Mesenteric fat pad (tissue), 1 donor: ENCODE measurements at places on chromosomes 13 and 19. TPM values are rescaled to one million over a fixed set of nuclear protein-coding genes. Genes with fewer than 3 reads are reported as not detected.

DNA sequence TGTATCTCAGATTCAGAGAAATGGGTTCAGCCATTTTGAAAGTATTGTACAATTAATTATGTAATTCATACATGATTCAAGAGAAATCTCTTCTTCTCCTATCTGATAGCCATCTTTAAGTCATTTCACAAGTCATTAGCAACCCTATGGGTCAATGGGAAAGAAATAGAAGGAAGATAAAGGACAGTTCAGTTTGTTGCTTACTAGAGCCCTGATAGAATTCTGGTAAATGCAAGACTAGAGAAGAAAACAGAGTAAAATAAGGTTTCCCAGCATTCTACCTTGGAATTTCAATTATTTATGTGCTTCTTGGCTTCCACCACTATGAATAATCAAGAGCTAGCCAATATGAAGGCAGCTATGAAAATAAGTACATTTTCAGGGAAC lies 117.7 kb downstream of the LHFPL6 start:
- DNase-seq = no peak

DNA sequence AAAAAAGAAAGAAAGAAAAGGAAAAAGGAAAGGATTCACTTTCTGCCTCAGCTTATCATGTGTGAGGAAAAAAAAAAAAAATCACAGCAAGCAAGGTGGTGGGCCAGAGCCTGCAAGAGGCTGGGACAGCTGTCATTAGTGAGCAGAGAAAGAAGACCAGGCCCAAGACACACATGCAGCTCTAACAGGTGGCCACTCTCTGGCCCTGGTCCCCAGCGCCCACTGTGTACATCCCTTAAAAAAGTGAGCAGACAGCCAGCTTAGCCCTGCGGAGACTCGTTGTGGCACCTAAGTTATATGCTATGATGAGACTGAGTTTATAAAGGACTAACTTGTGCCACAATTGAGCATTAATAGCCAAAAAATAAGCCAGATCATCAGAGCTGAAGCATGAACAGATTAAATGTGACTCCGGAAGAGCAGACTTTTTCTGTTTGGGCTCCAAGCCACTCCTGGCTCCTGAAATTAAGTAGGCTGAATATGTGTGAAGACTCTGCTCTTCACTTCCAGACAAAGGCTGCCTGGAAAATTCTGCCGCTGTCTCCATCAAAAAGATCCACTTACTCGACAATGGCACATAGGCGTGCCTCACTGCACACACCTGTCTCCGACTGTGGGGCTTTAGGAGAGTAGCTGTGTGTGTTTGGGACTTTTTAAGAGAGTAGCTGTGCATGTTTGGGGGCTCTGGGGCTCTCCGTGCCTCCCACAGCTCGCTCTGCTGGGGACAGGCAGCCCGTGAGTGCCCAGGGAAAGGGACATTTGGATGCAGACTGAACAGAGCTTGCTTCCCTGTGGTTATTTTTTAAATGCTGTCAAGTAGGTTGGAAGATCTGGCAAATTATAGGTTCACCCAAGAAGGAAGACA lies 55.0 kb downstream of the LATS2 start:
- DNase-seq = peak; percentile 78

DNA sequence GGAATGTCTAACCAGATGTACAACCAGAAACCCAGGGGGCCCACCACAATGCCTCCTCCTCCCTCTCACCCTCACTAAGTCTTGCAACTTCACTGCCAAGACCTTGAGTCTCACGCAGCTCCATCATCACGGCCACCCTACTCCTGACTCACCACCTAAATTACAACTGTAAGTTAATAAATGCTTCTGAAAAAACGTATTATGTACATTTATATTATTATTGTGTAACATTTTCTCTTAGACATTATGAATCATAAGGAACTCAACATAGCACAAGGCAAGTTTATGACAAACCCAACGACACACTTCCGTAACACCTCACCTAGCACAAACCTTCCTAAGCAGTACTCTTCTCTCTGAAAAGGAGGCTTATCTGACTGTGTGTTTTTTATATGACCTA lies 20.7 kb downstream of the MIPEP start:
- DNase-seq = no peak

GRCh38 chr19:12924621-12925310 lies 5.7 kb upstream of the SYCE2 start:
- no peak for DNase-seq

DNA sequence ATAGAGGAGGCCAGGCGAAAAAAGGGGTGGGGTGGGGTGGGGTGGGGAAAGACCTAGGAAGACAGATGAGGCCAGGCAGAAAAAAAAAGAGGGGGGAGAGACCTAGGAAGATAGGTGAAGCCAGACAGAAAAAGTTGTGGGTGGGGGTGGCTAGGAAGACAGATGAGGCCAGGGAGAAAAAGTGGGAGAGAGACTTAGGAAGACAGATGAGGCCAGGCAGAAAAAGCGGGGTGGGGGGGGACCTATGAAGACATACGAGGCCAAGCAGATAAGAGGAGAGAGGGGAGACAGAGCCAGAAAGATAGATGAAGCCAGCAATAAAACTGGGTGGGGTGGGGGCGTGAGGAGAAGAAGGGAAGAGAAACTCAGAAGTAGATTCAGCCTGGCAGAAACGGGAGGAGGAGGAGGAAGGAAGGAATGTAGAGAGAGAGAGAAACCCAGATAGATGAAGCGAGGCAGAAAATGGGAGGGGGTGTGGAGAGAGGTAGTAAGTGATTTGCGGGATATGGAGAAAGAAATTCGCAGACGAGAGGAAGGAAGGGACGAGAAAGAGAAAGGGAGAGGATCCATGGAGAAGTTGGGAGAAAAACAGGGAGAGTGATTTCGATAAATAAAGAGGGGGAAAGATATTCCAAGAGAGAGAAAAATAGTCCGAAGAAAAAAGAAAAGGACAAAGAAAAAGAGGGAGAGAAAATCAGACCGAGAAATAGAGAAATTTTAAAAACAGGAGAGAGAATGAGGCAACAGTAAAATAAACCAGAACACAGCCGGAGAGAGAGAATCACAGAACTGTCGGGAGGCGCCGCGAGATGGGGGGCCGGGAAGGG lies 12.2 kb upstream of the CACNG6 start:
- DNase-seq = no peak

DNA sequence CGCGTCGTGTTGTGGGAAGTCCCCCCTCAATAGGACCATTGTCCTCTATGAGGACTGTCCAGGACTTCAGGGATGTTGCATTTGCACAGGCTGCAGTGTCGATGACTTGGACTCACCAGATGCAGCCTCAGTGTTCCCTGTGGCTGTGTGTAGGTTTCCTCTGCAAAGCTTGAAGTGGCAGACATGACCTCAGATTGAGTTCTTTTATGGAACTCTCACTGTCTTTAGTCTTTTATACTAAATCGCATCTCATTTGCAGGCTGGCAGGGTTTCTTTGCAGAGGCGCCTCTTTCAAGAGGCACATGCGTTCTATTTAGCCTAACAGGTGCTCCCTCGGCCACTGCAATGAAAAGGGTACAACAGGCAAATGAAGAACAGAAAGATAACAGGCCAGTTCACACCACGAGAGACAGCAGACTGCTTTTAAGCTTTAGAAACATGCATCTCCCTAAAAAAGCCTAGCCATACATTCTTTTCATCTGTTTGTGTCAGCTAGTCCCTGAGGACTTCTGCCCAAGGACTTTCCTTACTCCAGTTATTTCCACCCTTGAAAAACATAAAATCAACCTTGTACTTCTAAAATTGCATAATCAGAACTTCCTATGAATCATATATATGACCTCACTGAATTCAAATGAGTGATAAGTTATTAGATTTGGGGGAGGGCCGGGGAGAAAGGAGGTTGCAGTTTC lies 118.4 kb downstream of the RAB20 start:
- no peak for DNase-seq

DNA sequence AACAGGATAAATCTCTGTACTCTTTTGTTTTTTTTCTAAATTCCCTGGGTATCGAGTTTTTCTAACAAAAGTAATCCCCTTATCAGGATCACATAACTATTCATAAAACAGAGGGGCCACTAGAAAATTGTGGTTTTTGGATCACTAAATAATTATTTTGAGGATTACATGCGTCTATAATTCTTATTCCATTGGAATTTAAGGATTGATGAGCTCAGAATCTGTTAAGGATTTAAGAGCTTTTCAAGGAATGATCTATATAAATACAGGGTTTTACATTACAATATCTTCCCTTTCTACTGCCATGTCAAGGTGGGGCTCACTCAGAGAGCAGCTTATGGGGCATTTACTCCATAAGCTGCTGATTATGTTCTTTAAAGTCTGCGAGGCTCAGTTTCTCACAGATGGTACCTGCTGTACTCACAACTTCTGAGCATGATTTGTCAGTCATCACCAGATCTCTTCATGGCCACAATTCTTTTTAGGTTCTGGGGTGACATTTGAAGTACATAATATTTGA lies 449.8 kb downstream of the PCDH17 start:
- no peak for DNase-seq

The POLR1D gene
- total RNA-seq = 63.0 TPM

The SAE1 gene
- 59.3 TPM for total RNA-seq

- no peak for DNase-seq
Measured at GRCh38 chr19:14381689-14382474, 638 bp downstream of the ADGRE5 start.
